ENCODE measurements at places on chromosomes 2 and 18.

- DNase-seq: no peak
Observed at GRCh38 chr2:26317377-26318105, 28.4 kb upstream of the SELENOI start.

- no peak for DNase-seq
Observed at GRCh38 chr2:85291425-85292023, 36.3 kb downstream of the TGOLN2 start.

GRCh38 chr2:109295781-109296117, 166.7 kb downstream of the SH3RF3 start:
- DNase-seq: no peak

GRCh38 chr2:84314901-84315330, 144.2 kb downstream of the SUCLG1 start:
- peak; percentile 53 for DNase-seq

DNA sequence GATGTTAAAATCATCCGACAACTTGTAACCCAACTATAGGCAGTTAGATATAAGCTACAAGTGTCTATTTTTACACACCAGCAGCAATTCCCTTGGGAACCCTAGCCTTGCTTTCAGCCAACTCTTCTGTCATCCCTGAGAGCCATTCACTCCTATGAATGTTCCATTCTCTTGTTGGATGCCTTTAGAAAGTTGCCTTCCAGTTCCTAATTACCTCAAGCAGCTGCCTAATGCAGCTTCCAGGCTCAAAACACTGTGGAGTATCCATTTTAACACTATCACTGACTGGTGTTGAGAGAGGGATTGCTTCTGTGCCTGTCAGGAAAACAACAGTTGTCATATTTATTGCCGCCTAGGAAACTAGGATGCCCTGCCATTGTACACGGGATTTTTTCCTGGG, 402.0 kb upstream of the ACVR2A start:
- DNase-seq: no peak

GRCh38 chr2:27844821-27845255, 45.3 kb downstream of the RBKS start:
- DNase-seq: no peak

DNA sequence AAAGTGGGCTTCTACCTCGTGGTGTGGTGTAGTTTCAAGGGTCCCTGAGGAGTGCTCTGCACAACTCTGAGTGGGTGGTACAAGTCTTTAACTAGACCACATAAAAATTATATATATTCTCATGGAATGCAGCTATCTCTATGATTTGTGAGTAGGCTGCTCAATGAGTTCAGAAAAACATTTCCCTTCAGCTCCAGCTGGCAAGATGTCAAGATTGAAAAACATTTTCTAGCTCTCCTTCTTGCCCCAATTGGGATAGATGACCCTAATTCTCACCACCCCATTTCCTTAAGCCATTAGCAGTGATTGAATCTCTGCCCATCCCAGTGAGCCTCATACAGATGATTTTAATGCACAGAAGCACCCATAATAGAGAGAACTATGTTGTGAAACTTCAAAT, 28.3 kb upstream of the SP3 start:
- DNase-seq: no peak

DNA sequence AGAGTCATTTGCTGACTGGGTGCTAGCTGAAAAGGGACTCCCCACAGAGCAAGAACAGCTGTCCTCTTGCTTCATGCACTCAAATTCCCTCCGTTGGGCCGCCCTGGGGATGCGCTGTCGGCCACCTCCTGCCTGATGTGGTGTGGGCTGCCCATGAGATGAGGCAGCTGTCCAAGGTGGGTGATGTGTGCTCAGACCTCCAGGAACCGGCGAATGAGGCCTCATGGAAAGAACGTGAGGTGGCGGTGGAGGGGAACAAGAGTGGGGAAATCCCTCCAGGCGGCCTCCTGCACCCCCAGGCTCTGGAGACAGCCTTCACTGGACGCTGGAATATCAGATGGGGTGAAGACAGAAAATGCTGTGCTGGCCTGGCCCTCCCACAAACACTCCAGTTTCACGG, 79.8 kb downstream of the LONRF2 start:
- no peak for DNase-seq

DNA sequence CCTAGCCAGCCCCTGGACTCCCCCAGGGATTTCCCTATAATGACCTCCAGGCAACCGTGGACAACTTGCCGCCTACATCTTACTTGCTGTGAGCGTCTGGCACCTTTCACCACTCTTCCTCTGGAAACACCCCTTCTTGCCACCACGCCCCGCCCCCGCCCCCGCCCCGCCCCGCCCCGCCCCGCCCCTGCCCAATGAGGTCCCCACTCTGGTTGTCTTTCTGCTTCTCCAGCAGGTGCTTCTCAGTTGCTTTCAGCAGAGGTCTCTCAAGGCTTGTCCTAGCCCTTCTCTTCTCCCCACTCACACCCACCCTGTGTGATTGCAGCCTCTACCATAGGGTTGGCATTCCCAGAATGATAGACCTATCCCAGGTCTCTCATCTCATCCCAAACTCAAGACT, 214.5 kb downstream of the EN1 start:
- no peak for DNase-seq

- DNase-seq: no peak
Observed at GRCh38 chr18:44651918-44652572, 28.6 kb upstream of the SETBP1 start.

- DNase-seq: no peak
Observed at GRCh38 chr2:100887713-100888495, 68.0 kb downstream of the NPAS2 start.

DNA sequence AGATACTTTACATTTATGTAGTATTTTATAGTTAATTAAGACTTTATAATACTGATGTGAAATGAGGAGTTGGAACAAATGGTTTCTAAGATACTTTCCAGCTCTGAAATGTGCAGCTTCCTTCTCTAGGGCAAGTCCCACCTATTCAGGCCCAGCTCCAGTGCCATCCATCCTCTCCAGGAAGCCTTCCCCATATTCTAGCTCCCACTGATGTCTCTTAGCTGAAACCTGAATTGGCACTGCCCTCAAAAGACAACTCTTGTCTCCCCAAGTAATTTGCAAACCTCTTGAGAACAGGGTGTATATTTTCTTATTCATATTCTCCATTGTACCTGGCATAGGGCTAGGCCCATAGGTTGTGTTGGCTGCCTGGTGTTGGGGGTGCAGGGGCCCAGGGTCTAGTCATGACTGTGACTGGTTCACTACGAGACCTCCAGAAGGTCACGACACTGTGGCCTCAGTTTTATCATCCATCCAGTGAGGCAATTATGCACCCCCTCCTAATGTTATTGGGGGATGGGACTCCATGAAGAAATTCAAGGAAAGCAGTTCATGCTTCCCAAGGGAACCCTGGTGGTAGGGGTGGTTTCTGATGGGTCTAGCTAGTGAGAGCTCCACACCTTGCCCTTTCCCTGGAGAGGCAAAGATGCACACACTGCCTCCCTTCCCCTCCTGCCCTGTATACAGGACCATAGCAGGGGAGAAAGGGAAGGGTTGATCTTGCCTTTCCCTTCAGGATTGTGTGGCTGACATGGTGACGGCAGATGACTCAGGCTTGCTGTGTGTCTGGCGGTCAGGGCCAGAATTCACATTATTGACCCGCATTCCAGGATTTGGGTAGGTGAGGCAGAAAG, 2.8 kb downstream of the WDR54 start:
- DNase-seq: no peak

GRCh38 chr18:59916746-59917145, 16.9 kb downstream of the PMAIP1 start:
- DNase-seq: no peak

DNA sequence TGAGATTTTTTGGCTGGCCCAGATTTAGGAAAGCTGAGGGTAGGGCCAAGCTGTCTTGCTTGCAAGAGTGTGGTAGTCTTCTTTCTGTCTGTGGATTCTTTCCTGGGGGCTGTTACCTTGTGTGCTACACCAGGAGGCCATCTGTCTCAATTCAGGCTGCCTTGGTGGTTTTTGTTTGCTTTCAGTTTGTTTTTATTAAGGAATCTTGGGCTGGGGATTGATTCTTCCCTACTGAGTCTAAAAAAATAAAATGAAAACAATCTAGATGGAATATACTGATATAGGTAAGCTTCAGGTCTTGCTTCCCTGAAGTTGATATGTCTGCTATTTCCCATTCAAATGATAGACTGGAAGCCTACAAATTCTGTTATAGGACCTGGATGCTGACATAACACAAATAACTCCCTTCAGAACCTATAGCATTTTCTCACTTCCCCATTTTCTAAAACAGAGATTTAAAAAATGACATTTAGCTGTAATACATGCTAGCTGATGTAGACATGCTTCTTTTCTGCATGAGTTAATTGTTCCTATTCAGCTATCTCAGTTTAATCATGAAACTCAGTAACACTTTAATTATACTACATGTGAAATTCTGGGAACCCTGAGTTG, 5.3 kb downstream of the LHCGR start:
- DNase-seq: no peak

DNA sequence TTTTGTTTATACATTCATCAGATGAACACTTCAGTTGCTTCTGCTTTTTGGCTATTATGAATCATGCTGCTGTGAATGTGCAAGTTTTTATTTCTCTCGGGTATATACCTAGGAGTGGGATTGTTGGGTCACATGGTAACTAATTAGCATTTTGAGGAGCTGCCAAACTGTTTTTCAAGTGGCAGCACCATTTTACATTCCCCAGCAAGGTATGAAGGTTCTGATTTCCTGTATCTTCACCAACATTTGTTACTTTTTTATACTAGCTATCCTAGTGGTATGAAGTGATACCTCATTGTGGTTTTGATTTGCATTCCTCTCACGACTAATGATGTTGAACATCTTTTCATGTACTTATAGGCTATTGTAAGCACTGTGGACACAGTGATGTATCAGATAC, 53.9 kb downstream of the DYNC1I2 start:
- DNase-seq: no peak

- no peak for DNase-seq
Observed at GRCh38 chr2:61575447-61575859, 37.3 kb upstream of the XPO1 start.

DNA sequence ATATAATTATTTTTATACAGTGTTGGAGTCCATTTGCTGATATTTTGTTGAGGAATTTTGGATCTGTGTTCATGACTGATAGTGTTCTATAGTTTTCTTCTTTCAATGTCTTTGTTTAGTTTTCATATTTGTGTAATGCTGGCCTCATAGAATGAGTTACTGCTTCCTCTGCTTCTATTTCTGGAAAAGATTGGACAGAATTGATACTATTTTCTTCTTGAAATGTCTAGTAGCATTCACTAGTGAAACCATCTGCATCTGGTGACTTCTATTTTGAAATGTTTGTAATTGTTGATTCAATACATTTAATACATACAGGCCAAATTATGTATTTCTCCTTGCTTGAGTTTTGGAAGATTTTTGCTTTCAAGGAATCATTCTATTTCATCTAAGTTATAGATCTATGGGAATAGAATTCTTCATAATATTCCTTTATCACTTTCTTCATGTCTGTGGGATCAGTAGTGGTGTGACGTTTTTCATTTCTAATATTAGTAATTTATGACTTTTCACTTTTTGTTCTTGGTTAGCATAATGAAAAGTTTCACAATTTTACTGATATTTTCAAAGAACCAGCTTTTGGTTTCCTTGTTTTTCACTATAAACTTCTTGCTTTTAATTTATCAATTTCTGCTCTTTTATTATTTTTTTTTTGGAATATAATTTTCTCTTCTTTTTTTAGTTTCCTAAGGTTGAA, 509.9 kb upstream of the VRK2 start:
- DNase-seq: no peak

GRCh38 chr2:209533391-209533790, 109.5 kb downstream of the MAP2 start:
- peak; percentile 53 for DNase-seq

- DNase-seq: peak; percentile 79
Observed at GRCh38 chr2:164073101-164074074, 337.6 kb upstream of the FIGN start.

DNA sequence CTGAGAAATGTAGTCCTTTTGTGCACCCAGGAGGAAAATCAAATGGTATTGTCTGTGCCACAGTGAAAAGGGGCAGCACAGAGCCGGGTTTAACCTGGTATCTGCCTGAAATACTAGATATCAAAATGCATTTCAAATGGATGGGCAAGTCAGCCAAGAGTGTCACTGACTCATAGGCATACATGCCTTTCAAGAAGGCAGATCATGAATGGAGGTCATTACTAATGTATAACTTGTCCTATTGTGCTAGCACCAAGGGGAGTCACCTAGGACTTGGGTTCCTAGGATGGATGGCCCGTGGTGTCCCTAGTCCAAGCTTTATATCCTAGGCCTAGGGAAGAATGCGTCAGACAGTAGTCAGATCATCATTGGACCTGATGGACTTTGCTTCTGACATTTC, 49.9 kb downstream of the TCF7L1 start:
- DNase-seq: no peak

DNA sequence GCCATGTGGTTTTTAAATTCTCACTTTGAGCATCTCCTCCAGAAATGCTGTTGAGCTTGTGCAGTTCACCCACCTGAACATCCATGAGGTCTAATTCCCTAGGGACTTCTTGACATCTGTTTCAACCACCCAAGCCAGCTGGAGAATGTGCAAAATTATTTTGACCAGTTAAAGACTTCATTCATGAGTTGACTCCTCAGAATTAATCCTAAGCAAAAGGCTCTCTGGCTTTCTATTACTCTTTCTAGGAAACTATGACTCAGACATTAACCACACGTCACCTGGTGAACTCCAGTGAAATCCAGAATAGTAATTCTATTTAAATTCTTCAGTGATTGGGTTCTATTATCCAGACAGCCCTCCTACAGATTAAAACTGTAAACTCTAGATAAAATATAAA, 247.5 kb downstream of the NBAS start:
- no peak for DNase-seq

- no peak for DNase-seq
Observed at GRCh38 chr2:12507295-12507694, 209.4 kb upstream of the TRIB2 start.

DNA sequence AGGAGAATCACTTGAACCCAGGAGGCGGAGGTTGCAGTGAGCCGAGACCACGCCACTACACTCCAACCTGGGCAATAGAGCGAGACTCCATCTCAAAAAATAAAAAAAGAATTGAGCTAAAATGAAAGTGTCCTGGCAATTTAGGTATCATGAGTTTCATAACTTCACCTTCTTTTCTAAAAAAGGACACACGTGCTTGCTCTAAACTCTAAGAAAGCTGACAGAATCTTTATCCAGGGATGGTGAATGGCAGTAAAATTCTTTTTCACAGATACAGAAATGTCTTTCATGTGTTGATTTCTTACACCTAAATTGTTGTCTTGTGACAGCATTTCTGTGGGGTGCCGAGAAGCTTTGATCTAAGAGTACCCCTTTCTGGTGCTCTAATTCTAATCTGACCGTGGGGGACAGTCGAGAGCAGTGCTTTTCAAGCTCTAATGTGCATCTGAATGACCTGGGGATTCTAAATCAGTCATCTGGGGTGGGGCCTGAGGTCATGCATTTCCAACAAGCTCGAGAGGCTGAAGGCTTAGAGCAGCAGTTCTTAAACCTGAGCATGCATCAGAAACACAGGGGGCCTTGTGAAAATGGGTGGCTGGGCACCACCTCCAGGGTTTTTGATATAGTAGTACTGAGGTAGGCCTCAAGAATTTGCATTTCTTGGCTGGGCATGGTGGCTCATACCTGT, 42.1 kb upstream of the REL start:
- DNase-seq: no peak

All from skin of body (tissue), 3 donors.